ELR (cell line): ENCODE measurements at places on chromosomes 6 and 20.
A peak's percentile ranks its signal among the peaks of the same experiment; 100 is the strongest.

DNA sequence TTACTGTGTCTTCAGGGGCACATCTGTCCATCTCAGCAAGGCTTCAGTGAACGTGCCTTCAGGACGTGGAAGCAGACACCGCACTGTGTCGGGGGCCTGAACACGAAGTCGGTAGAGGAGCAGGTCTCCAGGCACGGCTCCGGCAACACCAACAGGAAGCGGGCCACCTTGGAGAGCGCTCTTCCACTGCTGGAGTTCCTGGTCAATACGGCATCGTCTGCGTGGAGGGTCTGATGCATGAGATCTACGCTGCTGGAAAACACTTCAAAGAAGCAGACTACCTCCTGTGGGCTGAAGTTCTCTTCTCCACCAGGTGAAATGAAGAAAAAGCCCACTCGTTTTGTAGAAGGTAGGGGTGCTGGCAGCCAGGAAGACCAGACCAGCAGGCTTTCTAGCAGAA is 69.3 kb upstream of the SLCO4A1 start:
- no peak for DNase-seq

GRCh38 chr20:44228465-44229258 is 18.1 kb upstream of the OSER1 start:
- DNase-seq = no peak

GRCh38 chr6:44593539-44593944 is 206.0 kb downstream of the CDC5L start:
- peak; percentile 81 for DNase-seq

DNA sequence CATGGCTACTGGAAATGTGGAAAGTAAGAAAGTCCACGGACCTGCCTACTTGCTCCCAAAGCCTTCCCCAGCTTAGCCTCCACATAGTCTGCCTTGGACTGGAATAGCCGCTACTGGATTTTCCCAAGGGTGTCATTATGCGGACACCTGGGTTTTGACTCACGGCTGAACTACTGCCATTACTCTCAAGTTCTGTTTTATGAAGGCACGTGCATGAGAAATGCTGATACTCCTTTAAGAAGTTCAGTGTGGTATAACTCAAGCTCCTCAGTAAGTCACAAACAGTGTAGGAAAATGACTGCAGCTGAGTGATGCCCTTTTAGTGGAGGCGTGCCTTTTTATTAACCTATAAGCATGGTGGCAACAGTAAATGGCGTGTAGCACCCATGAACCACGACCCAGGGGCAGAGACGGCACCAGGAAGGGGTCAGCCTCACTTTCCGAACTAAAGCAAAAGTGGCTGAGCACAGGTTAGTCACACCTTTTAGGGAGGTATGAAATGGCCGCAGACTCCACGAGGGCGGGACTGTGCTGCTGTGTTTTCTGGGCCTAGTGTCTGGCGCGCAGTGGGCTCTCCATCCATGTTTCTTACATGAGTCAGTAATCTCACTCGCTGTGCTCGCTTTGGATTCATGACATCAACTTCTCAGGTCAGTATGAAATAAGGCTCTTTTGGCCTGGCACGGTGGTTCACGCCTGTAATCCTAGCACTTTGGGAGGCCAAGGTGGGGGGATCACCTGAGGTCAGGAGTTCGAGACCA is 23.9 kb downstream of the PSMG4 start:
- no peak for DNase-seq

DNA sequence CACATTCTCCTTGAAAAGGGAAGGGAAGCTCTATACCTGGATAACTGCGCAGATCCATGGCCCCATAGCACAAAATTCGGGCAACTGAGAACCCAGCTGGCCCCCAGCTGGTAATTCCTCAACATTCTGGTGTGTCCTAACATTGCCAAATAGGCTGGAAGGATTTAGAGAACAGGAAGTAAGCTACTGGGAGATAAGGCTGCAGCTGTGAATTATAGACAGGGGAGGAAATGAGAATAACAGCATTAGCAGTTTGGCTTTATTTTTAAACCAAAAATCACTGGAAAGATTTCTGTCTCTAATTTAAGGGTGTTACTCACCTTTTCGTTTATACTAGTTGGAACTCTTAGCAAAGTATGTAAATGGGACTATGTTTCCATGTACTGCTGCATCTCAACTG is 97.2 kb downstream of the TULP4 start:
- DNase-seq = peak; percentile 15

GRCh38 chr6:106519460-106520394 is 109.6 kb downstream of the RTN4IP1 start:
- DNase-seq = peak; percentile 96

DNA sequence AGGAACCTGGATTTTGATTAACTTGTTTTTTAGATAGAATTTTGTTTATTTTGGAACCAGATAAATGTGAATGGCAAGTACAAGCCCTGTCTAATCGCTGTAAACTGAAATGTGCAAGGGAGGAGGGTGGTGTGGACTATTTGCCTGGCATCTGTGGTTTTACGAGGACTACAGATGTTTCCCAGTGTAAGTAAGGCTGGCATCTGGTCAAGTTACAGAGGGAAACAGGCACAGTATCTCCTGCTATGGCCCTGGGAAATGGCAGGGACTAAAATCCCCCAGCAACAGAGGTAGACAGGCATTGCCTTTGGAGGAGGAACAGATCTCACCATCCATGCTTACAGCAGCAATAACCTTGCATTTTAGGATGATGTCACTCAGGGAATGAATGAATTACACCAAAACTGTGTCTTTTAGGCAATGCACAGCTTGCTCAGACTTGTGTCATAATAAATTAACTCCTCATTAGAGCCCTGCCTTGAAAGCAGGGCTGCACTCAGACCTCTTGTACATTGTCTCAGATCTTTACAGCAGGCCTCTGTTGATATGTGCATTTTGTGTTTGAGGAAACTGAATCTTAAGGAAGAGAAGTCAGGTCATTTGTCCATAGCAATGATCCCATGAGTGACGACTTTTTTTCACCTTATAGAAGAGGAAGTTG is 96.2 kb downstream of the TCP11 start:
- no peak for DNase-seq

- peak; percentile 100 for DNase-seq
Measured at GRCh38 chr6:111591370-111591900, 14.2 kb downstream of the TRAF3IP2 start.

GRCh38 chr20:50569864-50570836 is 60.0 kb downstream of the PTPN1 start:
- peak; percentile 64 for DNase-seq

GRCh38 chr6:89817481-89817880 is 2.1 kb downstream of the MDN1 start:
- no peak for DNase-seq

DNA sequence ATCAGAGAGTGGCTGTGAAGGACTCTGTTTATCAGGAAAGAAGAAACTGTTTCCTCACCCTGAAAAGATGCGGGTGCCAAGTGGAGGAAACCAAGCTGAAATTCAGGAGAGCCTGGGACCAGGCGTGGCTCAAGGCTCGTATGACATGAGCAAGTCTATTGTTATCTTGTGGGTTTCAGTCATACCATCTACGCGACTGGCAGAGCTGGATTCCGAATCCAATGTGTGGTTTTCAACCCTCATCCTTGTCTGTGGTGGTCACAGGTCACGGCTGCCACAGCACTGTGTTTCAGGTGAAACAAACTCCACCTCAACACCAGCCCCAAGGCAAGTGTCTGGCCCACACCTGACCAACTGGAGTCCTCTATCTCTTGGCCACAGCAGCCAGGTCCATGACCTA is 9.1 kb downstream of the MC3R start:
- DNase-seq = no peak

- DNase-seq = peak; percentile 58
Measured at GRCh38 chr6:43172104-43173007, 1.3 kb downstream of the SRF start.

DNA sequence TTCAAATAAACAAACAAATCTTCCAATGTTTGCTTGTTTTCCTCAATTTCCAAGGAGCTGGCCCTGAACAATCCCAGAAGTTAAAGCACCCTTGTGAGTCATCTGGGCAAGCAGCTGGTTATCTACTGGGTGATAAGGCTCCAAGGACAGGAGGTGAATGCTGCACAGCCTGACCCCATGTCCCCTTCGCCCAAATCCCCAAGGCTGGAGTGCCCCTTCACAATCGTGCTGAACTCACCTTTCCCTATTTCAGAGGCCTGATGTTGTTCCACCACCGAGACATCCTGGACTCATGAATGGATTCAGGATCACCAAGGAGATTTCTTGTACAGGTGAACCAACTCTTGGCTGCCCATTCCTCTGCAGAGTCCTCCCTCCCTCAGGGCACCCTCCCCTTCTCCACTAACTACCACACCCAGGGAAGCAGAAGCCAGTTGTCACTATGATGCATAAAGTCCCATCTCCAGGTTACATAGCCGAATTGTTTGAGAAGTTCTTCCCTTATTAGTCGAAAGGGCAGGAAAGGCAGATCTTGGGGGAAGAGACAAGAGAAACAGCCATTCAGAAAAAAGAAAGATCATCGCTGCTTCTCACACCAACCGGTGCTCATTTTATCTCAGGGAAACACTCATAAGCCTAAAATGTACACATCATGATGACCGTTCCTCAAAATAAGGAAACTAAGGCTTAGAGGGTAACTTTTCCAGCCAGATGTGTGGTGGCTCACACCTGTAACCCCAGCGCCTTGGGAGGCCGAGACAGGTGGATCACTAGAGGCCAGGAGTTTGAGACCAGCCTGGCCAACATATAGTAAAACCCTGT is 138.8 kb upstream of the RREB1 start:
- DNase-seq = no peak

- DNase-seq = no peak
Measured at GRCh38 chr6:26180346-26180745, 93.1 kb downstream of the HFE start.

GRCh38 chr6:81204731-81205130 is 547.8 kb downstream of the TENT5A start:
- no peak for DNase-seq

GRCh38 chr6:142950291-142950690 is 5.3 kb upstream of the HIVEP2 start:
- no peak for DNase-seq

GRCh38 chr20:10115021-10115420 is 80.2 kb downstream of the ANKEF1 start:
- peak; percentile 90 for DNase-seq
